ENCODE measurements at places on chromosomes 5 and 9.
A peak's percentile ranks its signal among the peaks of the same experiment; 100 is the strongest.

DNA sequence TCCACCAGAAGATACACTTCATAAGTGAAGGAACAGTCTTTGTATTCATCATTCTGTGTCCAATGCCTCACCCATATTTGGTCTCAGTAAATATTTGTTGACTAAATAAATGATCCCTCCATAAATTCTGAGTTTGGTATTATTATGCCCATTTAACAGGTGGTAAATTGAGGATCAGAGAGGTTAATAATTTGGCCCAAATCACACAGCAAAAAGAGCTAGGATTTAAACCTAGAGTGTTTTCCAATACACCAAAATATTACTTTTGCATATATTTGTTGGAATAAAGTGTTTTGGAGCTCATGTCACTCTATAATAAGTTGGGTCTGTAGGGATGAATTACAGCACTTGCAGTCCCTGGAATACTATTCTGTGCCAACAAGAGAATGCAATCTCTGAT lies 470.3 kb downstream of the ARHGEF28 start:
- no peak for DNase-seq

- no peak for DNase-seq
These were observed 505.5 kb downstream of the MAT2B start for GRCh38 chr5:164010900-164011299.

- DNase-seq: peak; percentile 30
These were observed 937 bp upstream of the SLC26A2 start for GRCh38 chr5:149959406-149960236.

GRCh38 chr9:99850736-99851499 lies 29.2 kb downstream of the NR4A3 start:
- DNase-seq: no peak

DNA sequence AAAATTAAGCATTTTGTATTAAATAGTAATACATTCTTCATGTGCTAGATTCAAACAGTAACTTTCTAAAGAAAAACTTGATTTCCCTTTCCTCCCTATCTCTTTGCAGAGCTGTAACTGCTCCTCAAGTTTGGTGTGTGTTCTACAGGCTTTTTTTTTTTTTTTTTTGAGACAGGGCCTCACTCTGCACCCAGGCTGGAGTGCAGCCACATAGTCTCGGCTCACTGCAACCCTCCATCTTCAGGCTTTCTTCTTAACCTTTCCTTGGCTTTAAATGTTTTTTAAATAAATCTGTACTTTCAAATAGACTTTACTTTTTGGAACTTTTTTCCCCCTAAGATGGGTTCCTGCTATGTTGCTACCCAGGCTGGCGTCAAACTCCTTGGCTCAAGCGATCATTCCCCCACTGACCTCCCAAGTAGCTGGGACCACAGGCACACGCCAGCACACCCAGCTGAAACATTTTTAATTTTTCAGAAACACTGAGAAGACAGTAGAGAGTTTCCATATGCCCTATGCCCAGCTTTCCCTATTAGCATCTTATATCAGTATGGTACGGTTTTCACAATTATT lies 9.1 kb downstream of the NDFIP1 start:
- DNase-seq: no peak

Measured in T-helper 22 cell (primary cell).